NCI-H1092 (cell line): ENCODE measurements at places on chromosomes 6 and 20.

DNA sequence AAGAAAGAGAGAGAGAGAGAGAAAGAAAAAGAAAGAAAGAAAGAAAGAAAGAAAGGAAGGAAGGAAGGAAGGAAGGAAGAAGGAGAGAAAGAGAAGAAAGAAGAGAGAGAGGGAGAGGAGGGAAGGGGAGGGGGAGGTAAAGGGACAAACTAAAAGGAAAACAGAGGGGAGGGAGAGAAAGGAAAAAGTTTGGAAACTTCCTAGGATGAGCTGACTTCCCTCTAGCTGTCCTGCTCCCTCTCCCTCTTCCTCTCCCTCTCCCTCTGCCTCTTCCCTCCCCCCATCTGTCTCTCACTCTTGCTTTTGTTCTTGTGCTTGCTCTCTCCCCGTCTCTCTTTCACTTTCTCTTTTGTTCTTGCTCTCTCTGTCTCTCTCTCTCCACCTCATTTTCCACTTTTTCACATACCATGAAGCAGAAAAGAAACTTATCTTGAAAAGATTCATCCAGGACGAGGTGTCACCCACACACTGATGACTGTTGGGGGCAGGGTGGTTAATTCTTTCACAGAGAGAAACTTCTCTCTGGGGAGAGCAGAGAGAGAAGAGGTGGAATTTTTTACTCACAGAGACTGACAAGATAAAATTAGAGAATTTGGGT lies 56.4 kb upstream of the DUSP22 start:
- no peak for DNase-seq

- DNase-seq, result no peak
Observed at GRCh38 chr20:36308353-36308752, 2.2 kb downstream of the DLGAP4 start.

DNA sequence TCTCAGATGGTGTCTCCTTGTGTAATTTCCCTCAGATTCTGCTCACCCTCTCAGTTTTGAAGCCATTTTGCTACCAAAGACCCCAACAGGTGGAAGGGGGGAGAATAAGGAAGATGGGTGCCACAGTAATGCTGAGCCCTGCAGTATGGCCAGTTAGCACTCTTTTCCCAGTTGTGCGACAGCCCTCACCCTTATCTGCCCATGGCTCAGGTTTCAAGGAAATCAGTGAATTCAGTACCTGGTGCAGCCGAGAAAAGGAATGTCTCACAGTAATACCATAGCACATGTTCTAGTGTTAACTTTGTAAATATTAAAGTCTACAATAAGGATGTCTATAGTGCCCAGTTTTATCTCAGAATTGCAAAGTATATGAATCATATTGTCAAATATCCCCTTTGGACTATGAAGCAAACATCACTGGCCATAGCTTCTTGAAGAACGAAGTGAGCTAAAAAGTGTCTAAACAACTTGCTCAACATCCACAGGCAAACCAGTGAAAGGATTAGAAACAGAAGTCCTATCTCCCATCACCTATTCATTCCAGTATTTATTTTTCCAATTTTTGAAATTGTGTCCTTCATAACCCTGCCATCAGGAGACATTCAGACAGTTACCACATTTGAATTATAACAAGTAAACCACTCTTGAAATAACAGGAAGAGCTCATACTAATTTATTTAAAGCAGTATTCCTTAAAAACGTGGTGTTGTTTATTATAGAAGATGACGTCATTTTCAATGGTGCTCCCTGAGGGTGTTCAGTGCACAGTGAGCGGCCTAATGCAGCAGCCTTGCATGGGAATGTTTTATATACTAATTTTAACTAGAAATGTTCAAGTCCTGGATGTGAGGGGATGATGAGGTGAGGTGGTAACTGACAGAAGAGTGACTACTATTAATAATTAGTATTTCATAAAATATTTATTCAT lies 366.2 kb downstream of the TFAP2A start:
- no peak for DNase-seq

DNA sequence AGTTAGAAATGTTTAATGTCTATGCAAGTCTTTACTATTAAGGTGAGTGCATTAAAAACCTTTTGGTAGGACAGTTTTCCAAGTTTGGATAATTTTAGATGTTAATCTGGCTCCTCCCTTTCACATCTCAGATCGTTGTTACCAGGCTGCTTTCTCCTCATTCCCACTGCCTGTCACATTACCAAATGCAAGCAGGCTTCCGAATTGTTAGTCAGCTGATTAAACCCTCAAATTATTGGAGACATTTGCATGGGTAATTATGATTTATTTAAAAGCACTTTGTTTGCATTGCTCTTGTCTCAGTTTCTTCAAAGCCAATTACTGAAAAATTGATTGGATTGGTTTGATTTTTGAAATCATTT lies 816.5 kb downstream of the KIF16B start:
- no peak for DNase-seq

DNA sequence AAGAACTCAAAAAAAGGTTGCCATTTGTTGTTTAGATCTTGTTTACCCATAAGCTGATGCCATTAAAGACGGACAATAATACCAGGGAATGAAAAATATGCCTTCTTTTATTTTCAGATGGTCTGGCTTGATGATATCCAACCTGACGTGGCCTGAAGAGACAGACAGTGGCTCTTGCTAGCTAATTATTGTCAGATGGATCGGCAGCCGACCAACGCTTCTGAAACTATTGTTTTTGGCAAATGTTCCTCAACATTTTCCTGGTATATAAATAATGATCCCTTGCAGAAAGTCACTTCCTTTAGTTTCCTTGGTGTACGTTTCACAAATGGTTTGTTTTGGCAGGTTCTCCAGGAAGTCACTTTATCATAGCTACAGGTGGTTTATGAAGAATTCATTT lies 290.9 kb upstream of the TSHZ2 start:
- no peak for DNase-seq

DNA sequence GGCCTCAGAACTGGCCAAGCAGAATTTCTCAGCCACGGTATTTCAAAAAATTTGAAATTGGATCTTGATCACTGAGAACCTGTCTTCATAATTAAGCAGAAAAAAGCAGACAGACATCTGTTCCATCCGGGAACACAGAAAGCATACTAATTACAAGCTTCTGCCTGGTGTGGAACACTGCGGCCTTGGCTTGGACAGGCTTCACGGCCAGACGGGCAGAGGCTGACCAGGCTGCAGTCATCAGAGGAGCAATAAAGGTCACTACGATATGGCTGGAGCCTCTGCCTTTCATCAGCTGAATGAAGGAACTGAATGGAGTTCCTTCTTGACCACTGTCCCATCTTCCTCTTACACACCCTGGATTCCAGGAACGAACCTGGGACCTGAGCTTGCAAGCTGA lies 3.9 kb upstream of the NRSN1 start:
- no peak for DNase-seq

DNA sequence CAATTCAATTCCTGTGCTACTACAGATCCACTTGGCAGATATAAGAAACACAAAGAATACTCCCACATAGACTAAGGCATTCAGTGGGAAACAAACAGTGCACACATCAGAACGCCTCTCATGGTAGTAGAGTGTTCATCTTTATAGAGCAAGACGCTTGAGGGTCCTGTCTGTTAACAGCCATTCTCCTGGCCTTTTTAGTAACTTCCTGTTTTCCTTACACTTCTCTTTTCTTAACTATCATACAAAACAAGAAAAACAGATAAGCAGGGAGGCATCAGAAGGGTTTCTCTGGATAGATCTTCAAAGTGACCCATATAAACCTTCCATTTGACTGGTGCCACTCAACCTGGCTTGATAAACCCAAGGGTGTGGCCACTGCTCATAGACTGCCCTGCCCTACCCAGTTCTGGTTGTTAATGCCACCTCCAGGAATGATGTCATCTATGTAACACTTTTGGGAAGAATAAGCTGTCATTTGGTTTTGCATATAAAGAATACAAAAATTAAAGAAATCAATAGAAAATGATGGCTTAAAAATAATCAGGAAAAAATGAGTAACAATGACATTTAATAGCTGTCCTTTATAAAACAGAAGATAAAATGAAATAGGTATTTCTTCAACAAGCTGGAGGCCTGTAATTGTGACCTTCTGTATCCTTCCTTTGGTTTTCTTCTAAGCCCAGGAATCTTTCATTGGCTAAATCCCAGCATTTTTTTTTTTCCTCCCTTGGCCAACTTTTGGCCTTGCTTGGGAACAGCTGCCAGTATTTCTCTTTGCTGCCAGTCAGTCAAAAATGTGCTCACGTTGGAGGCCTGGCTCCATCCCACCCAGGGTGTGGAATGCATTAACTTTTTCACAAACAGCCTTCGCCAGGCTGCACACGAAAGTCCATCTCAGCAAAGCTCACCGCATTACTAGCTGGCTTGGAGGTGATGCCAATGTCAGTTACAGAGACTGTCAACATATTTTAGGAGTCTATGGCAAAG lies 103.5 kb downstream of the GJA10 start:
- no peak for DNase-seq

- DNase-seq, result no peak
Observed at GRCh38 chr6:139296927-139297326, 5.1 kb upstream of the TXLNB start.

DNA sequence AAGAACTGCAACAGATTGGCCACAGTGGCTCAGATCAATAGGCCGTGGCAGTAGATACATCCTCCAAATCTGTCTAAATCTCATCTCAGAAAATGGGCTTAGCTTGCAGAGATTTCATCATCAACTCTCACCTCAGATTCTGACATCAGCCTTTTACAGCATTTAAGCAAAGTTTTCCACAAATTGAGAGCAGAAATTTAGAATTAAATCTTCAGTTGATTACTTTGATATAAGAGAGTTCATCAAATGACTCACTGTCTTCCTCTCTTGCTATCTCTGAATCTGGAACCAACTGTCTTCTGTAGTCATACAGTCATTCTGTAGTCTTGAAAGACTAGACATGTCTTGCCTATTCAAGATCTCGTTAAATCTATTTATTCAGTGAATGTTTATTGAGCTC lies 45.2 kb upstream of the CTAGE9 start:
- DNase-seq, result no peak

- no peak for DNase-seq
Observed at GRCh38 chr6:133958791-133959190, 5.8 kb downstream of the TBPL1 start.

DNA sequence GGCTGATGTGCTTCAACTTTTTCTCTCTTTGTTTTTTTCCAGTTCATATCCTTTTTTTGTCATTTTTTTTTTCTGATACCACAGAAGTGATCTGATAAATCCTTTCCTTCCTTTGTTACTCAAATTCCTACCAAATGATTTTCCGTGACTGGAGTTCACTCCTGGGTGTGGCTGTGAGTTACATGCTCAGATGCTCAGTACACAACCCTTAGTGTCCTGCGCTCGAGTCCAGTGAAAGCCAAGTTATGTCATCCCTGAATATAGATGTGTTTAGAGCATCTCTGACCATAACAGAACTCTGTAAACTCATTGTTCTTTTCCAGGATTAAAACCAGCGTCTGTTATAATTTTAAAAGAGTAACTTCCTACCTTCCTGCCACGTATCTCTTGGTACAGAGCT lies 147.2 kb upstream of the AKAP12 start:
- DNase-seq, result no peak

GRCh38 chr6:149755300-149756260 lies 6.0 kb downstream of the PCMT1 start:
- DNase-seq, result no peak

- DNase-seq, result no peak
Observed at GRCh38 chr6:143146186-143146851, 85.6 kb downstream of the AIG1 start.

DNA sequence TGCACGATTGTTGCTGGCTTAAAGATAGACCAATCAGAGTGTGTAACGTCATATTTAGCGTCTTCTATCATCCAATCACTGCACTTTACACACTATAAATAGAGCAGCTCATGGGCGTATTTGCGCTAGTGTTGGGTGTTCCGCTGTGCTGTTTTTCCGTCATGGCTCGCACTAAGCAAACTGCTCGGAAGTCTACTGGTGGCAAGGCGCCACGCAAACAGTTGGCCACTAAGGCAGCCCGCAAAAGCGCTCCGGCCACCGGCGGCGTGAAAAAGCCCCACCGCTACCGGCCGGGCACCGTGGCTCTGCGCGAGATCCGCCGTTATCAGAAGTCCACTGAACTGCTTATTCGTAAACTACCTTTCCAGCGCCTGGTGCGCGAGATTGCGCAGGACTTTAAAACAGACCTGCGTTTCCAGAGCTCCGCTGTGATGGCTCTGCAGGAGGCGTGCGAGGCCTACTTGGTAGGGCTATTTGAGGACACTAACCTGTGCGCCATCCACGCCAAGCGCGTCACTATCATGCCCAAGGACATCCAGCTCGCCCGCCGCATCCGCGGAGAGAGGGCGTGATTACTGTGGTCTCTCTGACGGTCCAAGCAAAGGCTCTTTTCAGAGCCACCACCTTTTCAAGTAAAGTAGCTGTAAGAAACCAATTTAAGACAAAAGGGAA lies 57.9 kb downstream of the TRIM38 start:
- peak; percentile 62 for DNase-seq

- DNase-seq, result no peak
Observed at GRCh38 chr6:9346923-9347322, 911.6 kb upstream of the SLC35B3 start.

DNA sequence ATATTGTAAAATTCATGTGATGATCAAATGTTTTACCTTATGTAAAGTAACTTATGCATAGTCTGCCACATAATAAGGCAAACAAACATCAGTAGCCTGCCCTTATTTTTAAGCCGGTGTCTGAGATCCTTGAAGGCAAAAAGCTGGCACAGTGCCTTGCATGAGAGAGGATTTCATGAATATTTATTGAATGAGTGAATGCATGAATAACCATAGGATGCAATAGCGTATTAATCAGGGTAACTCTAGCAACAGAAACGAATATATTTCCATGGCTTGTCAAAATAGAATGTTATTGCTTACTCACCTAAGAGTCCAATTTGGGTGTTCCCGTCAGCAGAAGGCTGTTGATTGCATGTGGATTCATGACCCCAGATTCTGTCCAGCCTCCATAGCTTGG lies 34.9 kb downstream of the BTBD3 start:
- DNase-seq, result no peak

GRCh38 chr20:36785308-36785707 lies 11.7 kb upstream of the DSN1 start:
- DNase-seq, result no peak

- no peak for DNase-seq
Observed at GRCh38 chr20:1945134-1945618, 48.7 kb downstream of the PDYN start.

DNA sequence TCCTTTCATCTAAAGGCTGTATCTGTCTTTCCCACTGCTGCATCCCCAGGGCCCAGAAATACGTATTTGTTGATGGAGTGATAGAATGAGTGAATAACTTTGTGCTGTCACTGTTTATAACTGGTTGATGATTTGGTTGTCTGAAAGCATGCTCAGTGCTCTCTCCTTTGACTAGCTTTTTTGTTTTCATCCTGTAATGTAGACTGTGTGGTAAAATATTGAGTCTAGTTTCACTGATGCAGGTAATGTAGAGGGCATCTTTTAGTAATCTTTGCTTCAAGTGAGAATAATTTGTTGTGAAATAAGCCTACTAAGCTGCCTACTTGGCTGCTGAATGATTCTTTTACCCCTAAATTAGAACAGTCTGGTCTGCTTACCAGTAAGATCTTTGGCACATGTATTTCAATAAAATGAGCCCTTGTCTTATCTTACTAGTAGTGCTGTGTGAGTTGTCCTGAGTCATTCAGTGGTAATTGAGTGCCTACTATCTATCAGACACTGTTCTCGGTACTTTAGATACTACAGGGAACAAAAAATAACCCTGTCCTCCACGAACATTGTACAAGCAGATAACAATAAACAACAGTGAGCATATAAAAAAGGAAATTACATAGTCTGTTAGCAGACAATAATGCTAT lies 39.9 kb downstream of the MAPK14 start:
- no peak for DNase-seq

GRCh38 chr6:167811442-167812087 lies 15.1 kb upstream of the AFDN start:
- DNase-seq, result no peak
